HepG2 (cell line): ENCODE measurements at places on chromosomes 5 and 9. TPM values are rescaled to one million over a fixed set of nuclear protein-coding genes. Genes with fewer than 3 reads are reported as not detected.

ADGRD2 gene
- not detected in 2 replicates for total RNA-seq

- no peaks in the 10 kb centered on the region for H3K27me3 ChIP-seq
- H3K4me1 ChIP-seq: peaks cover 14% of the 10 kb centered on the region
- no peak overlapping the region for H3K27ac ChIP-seq
- no peak overlapping the region for H3K4me3 ChIP-seq
- peaks cover 4% of the 10 kb centered on the region for H3K36me3 ChIP-seq
These were observed 58.7 kb upstream of the SUSD1 start for GRCh38 chr9:112233769-112234168.

DNA sequence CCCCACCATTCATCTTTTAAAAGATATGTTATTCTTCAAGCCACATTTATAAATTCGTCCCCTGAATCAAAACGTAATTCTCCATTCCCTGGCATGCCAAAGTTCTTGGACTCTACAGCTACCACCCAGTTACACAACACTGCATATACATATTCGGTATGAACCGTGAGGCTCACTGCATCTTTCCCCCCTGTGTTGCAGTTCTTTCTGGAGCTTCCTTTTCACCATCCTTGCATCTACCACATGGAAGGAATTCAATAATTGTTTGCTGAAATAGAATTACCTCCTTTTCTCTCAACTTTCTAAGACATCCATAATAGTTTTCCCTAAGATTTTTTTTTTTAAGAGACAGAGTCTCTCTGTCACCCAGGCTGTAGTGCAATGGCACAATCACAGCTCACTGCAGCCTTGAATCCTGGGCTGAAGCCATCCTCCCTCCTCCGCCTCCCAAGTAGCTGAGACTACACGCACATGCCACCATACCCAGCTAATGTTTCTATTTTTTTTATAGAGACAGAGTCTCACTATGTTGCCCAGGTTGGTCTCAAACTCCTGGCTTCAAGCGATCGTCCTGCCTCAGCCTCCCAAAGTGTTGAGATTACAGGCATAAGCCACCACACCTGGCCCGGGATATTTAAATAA, 3.3 kb downstream of the LPAR1 start:
- peaks cover 42% of the 10 kb centered on the region for H3K27me3 ChIP-seq
- H3K4me1 ChIP-seq: peaks cover 22% of the 10 kb centered on the region
- no peak overlapping the region for H3K27ac ChIP-seq
- DNase-seq: no peak

IFNA21 gene
- total RNA-seq: not detected in 2 replicates

DNA sequence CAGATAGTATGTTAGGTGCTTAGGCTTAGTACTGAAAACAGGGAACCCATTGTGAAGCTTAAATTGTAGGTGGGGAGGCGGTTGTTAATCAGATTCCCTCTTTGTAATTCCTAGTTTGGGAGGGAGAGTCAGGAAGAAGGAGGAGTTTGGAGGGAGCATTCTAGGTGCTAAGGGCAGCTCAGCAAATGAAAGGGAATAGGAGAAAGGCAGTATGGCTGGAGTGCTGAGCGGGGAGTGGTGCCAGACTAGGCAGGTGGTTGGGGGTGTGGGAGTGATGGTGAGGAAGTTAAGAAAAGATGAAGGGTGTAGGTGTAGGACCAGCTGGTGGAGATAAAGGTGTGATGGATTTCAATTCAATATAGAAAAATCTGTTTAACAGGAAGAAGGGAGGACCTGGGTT, 11.1 kb upstream of the GARNL3 start:
- H3K27me3 ChIP-seq: no peaks in the 10 kb centered on the region
- no peak for DNase-seq
- no peak overlapping the region for H3K27ac ChIP-seq
- no peak overlapping the region for H3K4me3 ChIP-seq

PCDHGA6 gene
- total RNA-seq: 0.13 and 0.33 TPM in 2 replicates

GRCh38 chr9:128390813-128391711, 19.9 kb downstream of the URM1 start:
- no peak for DNase-seq
- H3K36me3 ChIP-seq: peaks cover 43% of the 10 kb centered on the region
- H3K27ac ChIP-seq: no peak overlapping the region
- H3K27me3 ChIP-seq: no peaks in the 10 kb centered on the region

ZMAT2 gene
- 92.8 and 141 TPM in 2 replicates for total RNA-seq

SHC3 gene
- 0.89 and 1.1 TPM in 2 replicates for total RNA-seq

DNA sequence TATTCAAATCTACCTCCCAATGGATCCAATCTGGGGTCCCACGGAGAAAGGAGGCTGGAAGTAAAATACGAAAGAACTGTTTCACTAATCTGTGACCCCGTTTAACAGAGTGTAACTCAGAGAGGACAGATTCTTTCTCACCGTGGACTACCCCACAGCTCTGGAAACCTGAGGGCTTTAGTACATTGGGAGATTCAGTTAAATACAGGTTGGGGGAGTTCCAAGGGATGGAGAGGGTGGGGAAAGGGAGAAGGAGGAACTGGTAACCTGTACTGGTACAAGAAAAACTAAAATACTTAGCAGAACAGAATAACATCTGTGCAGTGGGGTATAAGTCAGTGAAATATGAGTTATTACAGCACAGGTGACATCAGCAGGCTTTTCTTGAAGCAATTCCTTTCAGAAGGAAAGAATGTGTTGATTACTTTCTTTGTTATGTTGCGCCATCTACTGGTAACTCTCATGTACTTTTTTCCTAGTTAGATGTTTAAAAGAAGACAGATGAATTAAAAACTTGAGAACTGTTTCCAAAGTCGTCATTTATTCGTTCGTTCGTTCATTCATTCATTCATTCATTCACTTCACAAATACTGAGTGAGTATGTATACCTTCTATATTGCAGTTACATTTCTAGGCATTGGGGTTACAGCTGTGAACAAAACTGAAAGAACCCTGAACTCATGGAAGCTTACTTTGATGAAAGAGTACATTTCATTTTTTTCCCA, 30.0 kb upstream of the STOM start:
- no peaks in the 10 kb centered on the region for H3K36me3 ChIP-seq
- H3K27ac ChIP-seq: no peak overlapping the region
- no peaks in the 10 kb centered on the region for H3K4me1 ChIP-seq
- H3K27me3 ChIP-seq: no peaks in the 10 kb centered on the region
- peak; percentile 69 for DNase-seq

TAF11L10 gene
- total RNA-seq: not detected in 2 replicates

DNA sequence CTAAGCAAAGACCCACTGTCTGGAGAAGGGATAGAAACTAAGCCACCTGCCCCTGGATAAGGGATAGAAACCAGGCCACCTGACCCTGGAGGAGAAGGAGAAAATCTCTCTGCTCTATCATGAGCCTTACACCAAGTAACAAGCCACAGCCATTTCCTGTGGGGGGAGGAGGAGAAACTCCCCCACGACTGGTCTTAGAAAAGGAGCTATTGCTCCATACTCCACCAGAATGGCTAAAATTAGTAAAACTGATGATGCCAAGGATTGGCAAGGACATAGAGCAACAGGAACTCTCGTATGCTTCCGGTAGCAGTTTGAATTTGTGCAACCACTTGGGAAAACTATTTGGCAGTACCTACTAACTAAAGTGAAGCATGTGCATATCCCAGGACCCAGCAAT, 70.8 kb downstream of the ACTL7B start:
- no peak for DNase-seq
- H3K4me1 ChIP-seq: peaks cover 44% of the 10 kb centered on the region
- no peaks in the 10 kb centered on the region for H3K27me3 ChIP-seq
- no peak overlapping the region for H3K4me3 ChIP-seq
- no peaks in the 10 kb centered on the region for H3K36me3 ChIP-seq
- no peak overlapping the region for H3K27ac ChIP-seq

- no peak for DNase-seq
- H3K36me3 ChIP-seq: no peaks in the 10 kb centered on the region
- H3K4me3 ChIP-seq: no peak overlapping the region
- no peaks in the 10 kb centered on the region for H3K4me1 ChIP-seq
- no peak overlapping the region for H3K27ac ChIP-seq
- H3K27me3 ChIP-seq: no peaks in the 10 kb centered on the region
These were observed 102.5 kb downstream of the ST8SIA4 start for GRCh38 chr5:100800562-100800961.

DNA sequence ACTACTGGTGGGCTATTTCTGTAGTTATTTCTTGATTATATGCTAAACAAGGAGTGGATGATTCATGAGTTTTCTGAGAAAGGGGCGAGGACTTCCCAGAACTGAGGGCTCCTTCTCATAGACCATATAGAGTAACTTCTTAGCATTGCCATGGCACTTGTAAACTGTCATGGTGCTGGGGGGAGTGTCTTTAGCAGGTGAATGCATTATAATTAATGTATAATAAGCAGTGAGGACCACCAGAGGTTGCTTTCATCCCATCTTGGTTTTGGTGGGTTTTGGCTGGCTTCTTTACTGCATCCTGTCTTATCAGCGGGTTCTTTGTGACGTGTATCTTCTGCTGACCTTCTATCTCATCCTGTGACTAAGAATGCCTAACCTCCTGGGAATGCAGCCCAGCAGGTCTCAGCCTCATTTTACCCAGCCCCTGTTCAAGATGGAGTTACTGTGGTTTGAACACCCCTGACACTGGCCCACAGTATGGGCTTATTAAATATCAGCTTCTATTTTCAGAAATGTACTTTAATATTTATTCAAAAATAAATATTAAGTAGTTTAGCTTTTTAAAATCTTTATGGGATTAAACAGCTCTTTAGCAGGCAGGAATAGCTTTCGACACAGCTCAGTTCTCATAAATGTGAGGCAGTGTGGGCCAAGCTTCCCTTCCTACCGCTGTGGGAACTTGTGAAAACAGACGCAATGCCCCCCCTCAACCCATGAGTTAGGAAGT, 44.4 kb downstream of the GALNT12 start:
- peaks cover 11% of the 10 kb centered on the region for H3K4me1 ChIP-seq
- no peak overlapping the region for H3K27ac ChIP-seq
- H3K27me3 ChIP-seq: no peaks in the 10 kb centered on the region
- no peak for DNase-seq
- H3K36me3 ChIP-seq: no peaks in the 10 kb centered on the region

DNA sequence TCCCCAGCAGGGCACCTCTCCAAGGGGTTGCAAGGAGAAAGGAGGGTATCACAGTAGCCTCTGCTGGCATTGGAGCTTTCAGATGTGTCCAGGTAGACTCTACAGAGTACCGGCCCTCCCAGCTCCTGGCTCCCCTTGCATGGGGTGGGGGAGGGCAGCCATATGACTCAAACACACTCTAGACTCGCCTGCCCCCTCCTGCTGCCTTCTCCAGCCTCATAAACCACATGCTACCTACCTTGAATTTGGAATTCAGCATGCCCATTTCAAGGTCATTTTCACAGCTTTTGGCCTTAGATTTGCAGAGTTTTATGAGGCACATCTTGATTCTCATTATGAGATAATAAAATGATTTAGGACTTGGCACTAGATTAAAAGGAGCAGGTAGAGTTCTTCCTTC, 32.8 kb upstream of the SMIM32 start:
- no peaks in the 10 kb centered on the region for H3K36me3 ChIP-seq
- H3K27ac ChIP-seq: no peak overlapping the region
- H3K4me3 ChIP-seq: no peak overlapping the region
- no peak for DNase-seq
- no peaks in the 10 kb centered on the region for H3K4me1 ChIP-seq

- H3K27me3 ChIP-seq: no peaks in the 10 kb centered on the region
- no peak overlapping the region for H3K27ac ChIP-seq
- H3K4me3 ChIP-seq: no peak overlapping the region
- DNase-seq: peak; percentile 43
- peaks cover 3% of the 10 kb centered on the region; the same call in 1 of the 2 replicates for H3K36me3 ChIP-seq
- H3K4me1 ChIP-seq: peaks cover 39% of the 10 kb centered on the region
These were observed 62.8 kb downstream of the PFDN1 start for GRCh38 chr5:140239939-140240700.
